ENCODE measurements at places on chromosomes 3 and 15.

GRCh38 chr15:69951898-69952555 is 145.7 kb downstream of the TLE3 start:
- no peak for DNase-seq

GRCh38 chr15:80776420-80777045 is 2.6 kb upstream of the CEMIP start:
- DNase-seq: peak; percentile 40

DNA sequence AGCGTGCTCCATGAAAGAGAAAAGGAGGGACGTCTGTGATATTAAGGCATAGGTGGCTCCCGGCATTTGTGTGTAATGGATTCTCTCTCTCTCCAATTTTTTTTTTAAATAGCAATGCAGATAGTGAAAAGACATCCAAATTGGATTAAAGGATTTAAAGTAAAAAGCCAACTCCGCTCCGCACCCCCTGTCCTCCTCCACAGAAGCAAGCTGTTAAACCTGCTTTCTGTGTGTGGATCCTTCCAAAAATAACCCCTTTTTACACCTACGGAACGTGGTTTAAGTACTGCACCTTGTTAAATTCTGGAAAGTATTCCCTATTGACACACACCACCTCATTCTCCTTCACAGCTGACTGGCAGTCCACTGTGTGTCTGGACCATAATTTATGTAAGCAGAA is 61.6 kb downstream of the ST8SIA2 start:
- DNase-seq: no peak

DNA sequence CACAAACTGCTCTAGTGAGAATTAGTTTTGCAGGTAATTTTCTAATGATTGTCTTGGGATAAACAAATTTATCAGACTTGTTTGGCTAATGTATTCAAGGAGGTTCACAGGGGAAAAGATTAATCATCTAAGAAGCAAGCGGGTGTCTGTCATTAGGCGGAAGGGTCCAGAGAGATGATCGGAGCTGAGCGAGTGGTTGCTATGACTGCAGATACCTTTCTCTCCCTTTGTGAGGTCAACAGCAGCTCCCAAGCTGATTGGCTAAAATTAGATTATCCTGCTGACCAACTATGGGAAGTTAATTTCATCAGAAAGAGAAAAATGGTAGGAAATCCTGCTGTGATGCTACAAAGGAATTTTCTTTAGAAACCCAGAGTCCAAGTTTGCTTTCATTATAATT is 276.0 kb downstream of the SOX2 start:
- DNase-seq: no peak

DNA sequence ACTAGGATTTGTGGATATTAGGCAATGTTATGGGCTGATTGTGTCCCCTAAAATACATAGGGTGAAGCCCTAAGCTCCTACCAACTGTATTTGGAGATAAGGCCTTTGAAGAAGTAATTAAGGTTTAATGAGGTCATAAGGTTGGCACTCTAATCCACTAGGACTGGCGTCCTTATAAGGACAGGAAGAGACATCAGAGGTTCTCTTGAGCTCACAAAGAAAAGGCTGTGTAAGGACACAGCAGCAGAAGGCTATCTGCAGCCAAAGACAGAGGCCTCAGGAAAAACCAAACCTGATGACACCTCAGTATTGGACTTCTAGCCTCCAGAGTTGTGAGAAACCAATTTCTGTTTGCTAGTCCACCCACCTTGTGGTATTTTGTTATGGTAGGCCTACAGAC is 416.7 kb downstream of the ZBTB20 start:
- no peak for DNase-seq

GRCh38 chr15:65942436-65942835 is 73.1 kb downstream of the RAB11A start:
- no peak for DNase-seq

- no peak for DNase-seq
Observed at GRCh38 chr15:59940456-59940855, 63.7 kb upstream of the FOXB1 start.

DNA sequence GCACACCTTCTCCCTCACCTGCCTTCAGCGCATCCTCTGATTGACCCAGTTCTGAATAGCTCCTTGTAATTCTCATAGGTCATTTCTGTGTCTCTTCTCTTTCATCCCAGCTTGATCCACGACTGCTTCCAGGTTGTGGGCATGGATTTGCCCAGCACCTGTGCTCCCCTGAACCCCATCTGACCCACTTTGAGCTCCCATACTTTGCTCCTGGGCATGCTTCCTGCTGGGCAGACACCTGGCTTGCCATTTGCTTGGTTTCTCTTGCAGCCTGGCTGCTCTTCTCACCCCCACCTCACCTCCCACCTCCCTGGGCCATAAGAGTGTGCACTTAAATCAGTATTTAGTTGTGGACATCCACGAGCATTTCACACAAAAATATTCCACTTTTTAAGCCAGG is 635.5 kb downstream of the TBL1XR1 start:
- no peak for DNase-seq

GRCh38 chr15:31276596-31277298 is 49.9 kb upstream of the KLF13 start:
- DNase-seq: no peak

DNA sequence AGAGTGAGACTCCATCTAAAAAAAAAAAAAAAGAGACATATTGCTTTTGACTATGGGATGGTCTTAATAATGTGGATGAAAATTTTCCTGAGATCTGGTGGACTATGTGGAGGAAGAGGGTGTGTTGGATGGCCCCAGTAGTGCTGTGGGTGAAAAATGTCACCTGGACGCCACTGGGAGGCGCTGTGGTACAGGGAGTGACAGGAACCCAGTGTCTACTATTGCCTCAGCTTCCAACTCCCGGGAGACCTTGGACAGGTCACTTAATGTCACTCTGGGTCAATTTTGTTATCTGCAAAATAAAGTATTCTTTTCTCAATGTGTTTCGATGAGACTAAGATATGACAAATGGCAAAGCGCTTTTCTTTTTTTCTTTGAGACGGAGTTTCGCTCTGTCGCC is 27.7 kb upstream of the DCP1A start:
- peak; percentile 63 for DNase-seq

DNA sequence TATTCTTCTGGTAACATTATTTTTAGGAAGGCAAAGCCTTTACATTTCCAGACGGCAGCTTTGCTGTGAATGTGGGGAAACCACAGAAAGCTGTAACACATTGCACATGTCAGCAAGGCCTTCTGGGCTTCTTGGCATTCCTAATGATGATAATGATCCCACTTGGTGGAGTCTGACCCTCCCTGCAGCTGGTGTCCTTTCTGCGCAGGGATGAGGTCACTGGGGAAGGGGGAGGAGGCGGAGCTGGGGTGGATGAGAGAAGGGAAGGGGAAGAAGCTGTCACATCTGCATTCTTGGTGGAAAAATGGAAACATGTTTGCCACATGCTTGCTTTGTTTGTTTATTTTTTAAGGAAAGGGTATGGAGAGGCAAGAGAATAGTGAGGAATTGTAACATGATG is 68.6 kb downstream of the FILIP1L start:
- no peak for DNase-seq

DNA sequence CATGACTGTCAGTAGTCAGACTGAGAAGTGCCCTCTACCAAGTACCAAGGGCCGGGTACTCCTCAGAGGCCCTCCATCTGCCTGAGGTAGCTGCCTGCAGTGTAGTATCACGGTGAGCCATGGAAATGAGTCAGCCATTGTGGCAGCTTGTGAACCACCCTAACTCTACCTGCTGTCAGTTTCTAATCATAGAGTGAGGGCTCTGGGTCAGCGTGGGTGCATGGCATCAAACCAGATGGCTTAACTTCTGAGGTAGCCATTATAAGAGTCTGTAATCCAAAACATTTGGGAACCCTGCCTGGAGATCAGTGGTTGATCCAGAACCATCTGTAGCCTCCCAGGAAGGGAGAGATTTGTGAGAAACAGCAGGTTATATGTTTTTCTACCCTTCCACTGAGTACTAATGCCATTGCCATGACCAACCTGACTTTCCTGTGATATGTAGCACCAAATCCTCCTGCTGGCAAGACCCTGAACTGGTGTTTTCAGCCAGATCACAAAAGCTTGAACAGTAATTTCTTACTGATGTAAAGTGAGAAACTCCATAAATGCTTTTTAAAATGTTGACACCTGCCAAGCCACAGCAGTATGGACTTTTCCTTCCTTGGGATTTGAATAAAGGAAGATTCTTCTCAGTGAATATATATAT is 38.9 kb downstream of the ABHD2 start:
- DNase-seq: no peak

GRCh38 chr3:138921316-138922292 is 25.3 kb downstream of the FOXL2 start:
- no peak for DNase-seq

DNA sequence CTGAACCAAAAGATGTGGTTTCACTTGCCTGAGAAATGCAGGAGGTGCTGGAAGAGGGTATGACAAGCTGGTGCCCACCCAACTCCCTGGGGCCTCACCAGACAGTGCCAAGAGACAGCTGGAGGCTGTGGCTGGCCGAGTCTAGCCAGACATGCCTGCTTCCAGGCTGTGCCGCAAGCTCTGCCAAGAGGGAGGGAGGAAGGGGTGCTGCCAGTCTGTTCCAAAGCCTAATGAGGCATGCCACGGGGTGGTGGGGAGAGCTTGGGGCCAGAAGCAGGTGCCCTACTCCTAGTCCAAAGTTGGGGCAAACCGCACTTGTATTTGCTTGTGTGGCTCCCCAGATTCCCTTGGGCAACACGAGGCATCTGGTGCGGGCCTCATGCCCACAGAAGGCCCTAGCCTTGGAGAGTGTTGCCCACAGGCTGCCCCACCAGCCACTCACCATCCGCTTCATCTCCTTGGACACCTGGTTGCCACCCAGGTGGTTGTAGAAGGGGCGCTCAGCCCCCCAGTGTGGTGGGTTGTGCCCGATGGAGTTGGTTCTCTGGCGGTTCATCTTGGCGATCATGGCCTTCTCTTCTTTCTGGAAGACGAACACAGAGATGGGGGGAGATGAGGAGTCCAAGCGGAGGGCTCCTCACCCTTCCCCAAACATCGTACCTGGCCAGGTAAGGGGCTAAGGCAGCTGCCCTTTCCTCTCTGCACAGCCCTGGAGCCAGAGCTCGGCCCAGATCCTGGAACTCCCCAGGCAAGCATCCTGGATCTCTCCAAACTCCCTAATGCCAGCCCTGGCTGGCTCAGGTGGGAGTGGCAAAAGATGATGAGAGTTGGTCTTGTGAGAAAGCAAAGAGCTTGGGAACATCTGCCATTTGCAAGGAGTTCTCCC is 123.4 kb downstream of the SEC22A start:
- no peak for DNase-seq

DNA sequence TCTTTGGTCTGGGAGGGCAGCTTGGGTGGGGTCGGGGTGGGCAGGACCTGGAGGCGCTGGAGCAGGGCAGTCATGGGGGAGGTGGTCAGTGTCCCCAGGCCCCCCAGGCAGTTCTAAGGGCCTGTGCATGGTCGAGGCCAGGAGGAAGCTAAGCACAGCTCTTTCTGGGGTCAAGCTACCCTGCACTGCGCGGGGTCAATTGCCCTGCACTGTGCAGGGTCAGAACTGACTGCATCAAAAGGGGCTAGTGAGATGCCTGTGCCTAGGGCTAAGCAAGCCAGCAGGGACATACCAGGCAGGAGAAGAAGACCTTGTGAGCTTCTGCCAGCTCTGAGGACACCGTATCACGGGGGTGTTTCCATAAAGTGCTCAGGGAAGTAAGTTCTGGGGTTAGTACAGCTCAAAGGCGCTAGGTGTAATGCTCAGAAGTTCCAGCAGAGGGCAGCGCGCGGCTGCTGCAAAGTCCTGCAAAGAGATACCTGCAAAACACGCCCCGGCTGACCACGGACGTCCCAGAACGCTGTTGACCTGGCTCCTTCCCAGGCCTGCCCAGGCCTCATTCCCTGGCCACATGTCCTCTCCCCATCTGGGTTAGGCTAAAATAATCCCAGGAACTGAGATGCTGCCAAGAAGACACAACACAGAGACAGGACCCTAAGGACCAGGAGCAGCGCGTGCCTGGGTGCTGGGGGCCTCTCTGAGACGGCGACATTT is 18.8 kb upstream of the IQSEC1 start:
- peak; percentile 70 for DNase-seq

- DNase-seq: no peak
Observed at GRCh38 chr3:62833538-62833937, 41.7 kb downstream of the CADPS start.

- DNase-seq: no peak
Observed at GRCh38 chr15:51524376-51524775, 98.2 kb downstream of the DMXL2 start.

- DNase-seq: no peak
Observed at GRCh38 chr3:120302361-120302760, 17.3 kb upstream of the GPR156 start.

DNA sequence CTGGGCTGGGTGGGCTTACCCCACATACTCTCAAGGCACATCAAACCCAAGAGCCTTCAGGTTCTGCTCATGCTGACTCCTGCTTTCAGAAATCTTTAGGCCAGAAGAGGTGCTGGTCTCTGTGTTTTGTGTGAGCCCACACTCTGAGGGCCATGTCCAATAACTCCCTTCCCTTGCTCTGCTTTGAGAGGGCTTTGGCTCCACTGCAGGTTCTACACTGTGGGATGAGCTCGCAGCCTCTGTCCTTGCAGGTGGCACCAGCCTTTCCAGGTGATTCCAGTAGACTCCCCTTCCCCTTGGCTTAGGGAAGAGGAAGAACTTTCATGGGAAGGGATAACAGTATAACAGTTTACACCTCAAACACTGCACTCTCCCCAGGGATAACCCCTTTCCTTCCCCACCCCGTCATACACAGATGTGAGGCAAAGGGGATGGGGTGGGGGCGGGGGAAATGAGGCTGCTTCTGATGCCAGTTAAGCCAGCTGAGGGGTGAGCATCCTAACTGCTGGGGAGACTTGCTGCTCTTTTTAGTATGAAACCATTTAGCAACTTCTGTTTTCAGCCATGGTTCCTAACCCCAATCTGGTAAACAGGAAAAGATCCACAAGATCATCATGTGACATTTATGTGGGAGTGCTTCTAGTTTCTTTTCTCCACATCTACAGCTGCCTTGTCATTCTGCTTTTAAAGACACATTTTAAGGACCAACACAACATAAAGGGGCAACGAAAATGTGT is 262.4 kb downstream of the SLC9A9 start:
- DNase-seq: no peak

- no peak for DNase-seq
Observed at GRCh38 chr3:194686816-194687637, 1.3 kb downstream of the FAM43A start.

DNA sequence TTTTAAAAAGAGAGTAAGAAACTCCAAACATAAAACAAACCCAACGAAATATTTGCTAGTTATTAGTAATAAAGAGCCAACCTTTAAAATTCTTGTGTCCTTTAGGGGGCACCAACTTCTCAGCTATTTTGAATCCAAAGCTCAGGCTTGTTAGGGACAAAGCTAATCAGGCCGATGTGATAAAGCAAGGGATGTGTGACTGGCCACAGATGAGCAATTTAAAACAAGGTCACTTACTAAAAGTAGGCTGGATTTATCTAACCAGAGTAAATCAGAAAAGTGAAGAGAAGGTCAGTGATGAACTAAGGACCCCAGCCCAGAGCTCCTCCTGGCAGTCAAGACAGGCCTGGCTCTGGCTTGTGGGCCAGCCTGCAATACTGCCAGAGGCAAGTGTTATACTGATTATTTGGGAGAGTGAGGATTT is 108.5 kb downstream of the CYP19A1 start:
- DNase-seq: no peak

GRCh38 chr3:18744472-18744871 is 319.3 kb upstream of the SATB1 start:
- DNase-seq: no peak

- DNase-seq: no peak
Observed at GRCh38 chr3:5347486-5347885, 160.0 kb downstream of the EDEM1 start.
